Epithelial cell of umbilical artery (primary cell): ENCODE measurements at places on chromosomes 2 and 18. TPM values are rescaled to one million over a fixed set of nuclear protein-coding genes. Genes with fewer than 3 reads are reported as not detected.

The CD302 gene
- total RNA-seq, result 4.5 and 5.5 TPM in 2 replicates

The M1AP gene
- not detected in 2 replicates for total RNA-seq

The RTTN gene
- 13.0 and 16.0 TPM in 2 replicates for total RNA-seq

The GPR155 gene
- 0.65 and 1.1 TPM in 2 replicates for total RNA-seq

The VWC2L gene
- total RNA-seq, result not detected in 2 replicates

The PNKD gene
- 20.8 and 22.1 TPM in 2 replicates for total RNA-seq

The NTSR2 gene
- not detected in 2 replicates for total RNA-seq

The GATA6 gene
- total RNA-seq, result 7.6 and 8.1 TPM in 2 replicates

The GIGYF2 gene
- 36.1 and 54.9 TPM in 2 replicates for total RNA-seq

The EVX2 gene
- total RNA-seq, result not detected in 2 replicates

The COL4A3 gene
- total RNA-seq, result not detected in 2 replicates

The DCDC2C gene
- total RNA-seq, result not detected in 2 replicates

The RNF152 gene
- total RNA-seq, result 13.2 and 18.8 TPM in 2 replicates

The SMYD5 gene
- 14.0 and 19.9 TPM in 2 replicates for total RNA-seq

The ATP6V1C2 gene
- total RNA-seq, result under 0.01 TPM in 1 of 2 replicates, not detected in the other

The SKOR2 gene
- not detected in 2 replicates for total RNA-seq

The REG1B gene
- not detected in 2 replicates for total RNA-seq

The GCKR gene
- 3.2 and 8.8 TPM in 2 replicates for total RNA-seq

The GRB14 gene
- total RNA-seq, result 4.5 and 11.9 TPM in 2 replicates

The MYCN gene
- total RNA-seq, result 0.65 and 0.76 TPM in 2 replicates

The GPR39 gene
- not detected in 2 replicates for total RNA-seq

The BOLL gene
- not detected in 2 replicates for total RNA-seq

The ADAM23 gene
- 9.6 and 12.7 TPM in 2 replicates for total RNA-seq

The RIT2 gene
- total RNA-seq, result not detected in 2 replicates

The REEP1 gene
- total RNA-seq, result under 0.01 TPM in 1 of 2 replicates, not detected in the other

The GALR1 gene
- total RNA-seq, result not detected in 2 replicates

The FOXI3 gene
- total RNA-seq, result not detected in 2 replicates

The POTEC gene
- total RNA-seq, result not detected in 2 replicates

The SATB2 gene
- under 0.01 and 0.32 TPM in 2 replicates for total RNA-seq

The RAX gene
- total RNA-seq, result not detected in 2 replicates

The FNDC4 gene
- total RNA-seq, result 19.5 and 36.1 TPM in 2 replicates

The KLHL29 gene
- 3.2 and 4.0 TPM in 2 replicates for total RNA-seq

The FBXO15 gene
- 0.15 TPM in 1 of 2 replicates, not detected in the other for total RNA-seq

The LIPG gene
- 88.9 and 150 TPM in 2 replicates for total RNA-seq

The LOXHD1 gene
- not detected in 2 replicates for total RNA-seq

The GULP1 gene
- 80.2 and 87.7 TPM in 2 replicates for total RNA-seq

The CNDP1 gene
- total RNA-seq, result not detected in 2 replicates

The MTA3 gene
- total RNA-seq, result 21.1 and 27.5 TPM in 2 replicates

The TNFAIP6 gene
- total RNA-seq, result under 0.01 and 0.91 TPM in 2 replicates

The SERPINB7 gene
- total RNA-seq, result under 0.01 and 0.30 TPM in 2 replicates

The MATN3 gene
- total RNA-seq, result 1.4 and 2.3 TPM in 2 replicates

The MAP3K19 gene
- not detected in 2 replicates for total RNA-seq

The ST8SIA5 gene
- under 0.01 TPM in 1 of 2 replicates, not detected in the other for total RNA-seq

The STARD6 gene
- total RNA-seq, result not detected in 2 replicates

The AFF3 gene
- not detected in 2 replicates for total RNA-seq

The RNF25 gene
- 32.2 and 37.4 TPM in 2 replicates for total RNA-seq

The VIL1 gene
- total RNA-seq, result not detected in 2 replicates

The PID1 gene
- 0.32 and 0.46 TPM in 2 replicates for total RNA-seq

The SMARCAL1 gene
- 5.5 and 10.5 TPM in 2 replicates for total RNA-seq

The DHX57 gene
- total RNA-seq, result 19.8 and 21.1 TPM in 2 replicates

The RNF144A gene
- total RNA-seq, result 9.9 and 13.6 TPM in 2 replicates
